ENCODE measurements at places on chromosomes 11 and 22. TPM values are rescaled to one million over a fixed set of nuclear protein-coding genes. Genes with fewer than 3 reads are reported as not detected.

- no peak overlapping the region for H3K4me3 ChIP-seq
- no peak overlapping the region for H3K27ac ChIP-seq
- DNase-seq, result no peak
- no peaks in the 10 kb centered on the region for H3K4me1 ChIP-seq
- no peaks in the 10 kb centered on the region for H3K36me3 ChIP-seq
Measured at GRCh38 chr11:9470765-9471164, 10.0 kb downstream of the ZNF143 start.

DNA sequence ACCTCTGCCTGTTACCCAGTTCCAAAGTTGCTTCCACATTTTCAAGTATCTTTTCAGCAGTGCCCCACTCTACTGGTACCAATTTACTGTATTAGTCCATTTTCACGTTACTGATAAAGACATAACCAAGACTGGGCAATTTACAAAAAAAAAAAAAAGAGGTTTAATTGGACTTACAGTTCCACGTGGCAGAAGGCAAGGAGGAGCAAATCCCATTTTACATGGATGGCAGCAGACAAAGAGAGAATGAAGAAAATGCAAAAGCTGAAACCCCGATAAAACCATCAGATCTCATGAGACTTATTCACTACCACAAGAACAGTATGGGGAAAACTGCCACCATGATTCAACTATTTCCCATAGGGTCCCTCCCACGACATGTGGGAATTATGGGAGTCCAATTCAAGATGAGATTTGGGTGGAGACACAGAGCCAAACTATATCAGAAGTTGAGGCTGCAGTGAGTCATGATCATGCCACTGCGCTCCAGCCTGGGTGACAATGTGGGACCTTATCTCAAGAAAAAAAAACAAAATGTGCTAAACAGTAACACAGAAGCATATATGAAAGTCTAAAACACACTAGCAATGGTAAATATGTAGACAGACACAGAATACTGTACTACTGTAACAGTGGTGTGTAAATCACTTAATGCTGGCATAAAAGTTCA, 190.3 kb upstream of the ZC3H12C start:
- no peaks in the 10 kb centered on the region for H3K36me3 ChIP-seq
- no peak for DNase-seq
- H3K27ac ChIP-seq, result no peak overlapping the region
- H3K4me3 ChIP-seq, result no peak overlapping the region

ZDHHC5 gene
- total RNA-seq, result 69.9 TPM

- H3K27me3 ChIP-seq, result no peaks in the 10 kb centered on the region
- H3K4me3 ChIP-seq, result no peak overlapping the region
- H3K27ac ChIP-seq, result no peak overlapping the region
Measured at GRCh38 chr11:12188548-12189317, 78.3 kb downstream of the MICAL2 start.

DNA sequence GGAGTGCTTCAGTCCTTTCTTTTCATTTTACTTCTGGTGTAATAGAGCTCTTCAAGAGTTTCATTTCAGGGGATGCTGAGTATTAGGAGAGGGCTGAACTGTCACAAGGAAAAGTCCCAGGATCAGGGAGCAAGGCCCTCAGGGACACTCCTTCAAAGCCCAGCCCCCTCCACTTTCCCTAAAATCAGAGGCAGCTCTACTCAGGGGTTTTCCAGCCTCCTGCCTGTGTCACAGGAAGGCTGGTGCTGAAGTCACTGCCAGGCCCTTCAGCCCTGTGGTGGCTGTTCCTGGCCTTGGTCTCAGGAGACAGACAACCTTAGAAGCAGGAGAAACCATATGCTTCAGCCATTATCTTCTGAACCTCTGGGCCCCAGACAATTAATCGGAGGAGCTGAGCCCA, 36.4 kb upstream of the KIRREL3 start:
- DNase-seq, result no peak
- no peaks in the 10 kb centered on the region for H3K27me3 ChIP-seq
- no peak overlapping the region for H3K27ac ChIP-seq

GRCh38 chr22:49825436-49825835, 2.2 kb downstream of the BRD1 start:
- no peak for DNase-seq
- H3K4me3 ChIP-seq, result no peak overlapping the region
- H3K36me3 ChIP-seq, result no peaks in the 10 kb centered on the region
- H3K4me1 ChIP-seq, result peaks cover 18% of the 10 kb centered on the region

DNA sequence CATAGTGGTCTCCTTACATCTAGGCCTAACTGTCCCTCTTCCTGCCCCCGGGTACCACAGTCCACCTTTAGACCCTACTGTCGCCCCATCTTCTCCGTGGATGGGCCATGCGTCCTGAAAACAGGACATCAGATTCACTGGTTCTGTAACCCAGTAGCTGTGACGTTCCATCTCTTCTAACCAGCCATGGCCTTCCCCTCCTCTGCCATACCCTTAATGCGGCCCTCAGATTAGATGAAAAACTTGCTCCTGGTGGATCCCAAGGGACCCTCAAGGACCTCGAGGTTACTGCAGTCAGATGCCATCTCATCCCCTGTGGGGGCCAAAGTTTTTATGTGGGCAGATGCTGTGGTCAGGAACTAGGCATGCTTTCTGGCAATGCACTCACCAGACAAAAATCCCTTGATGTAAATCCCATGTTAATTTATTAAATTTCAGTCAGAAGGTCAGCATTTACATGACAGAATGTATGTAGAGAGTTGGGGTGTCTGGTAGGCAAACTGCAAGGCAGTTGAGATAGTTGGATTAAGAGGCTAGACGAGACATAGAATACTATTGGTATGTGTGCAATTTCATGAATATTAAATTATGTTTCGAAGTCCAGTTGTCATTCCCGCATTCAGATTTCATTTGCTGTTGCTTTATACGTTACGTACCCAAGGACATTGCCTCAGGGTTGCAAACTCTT, 64.3 kb downstream of the WNT11 start:
- H3K36me3 ChIP-seq, result peaks cover 27% of the 10 kb centered on the region
- no peak overlapping the region for H3K4me3 ChIP-seq
- no peaks in the 10 kb centered on the region for H3K27me3 ChIP-seq
- H3K4me1 ChIP-seq, result no peaks in the 10 kb centered on the region

OR51D1 gene
- total RNA-seq, result not detected

DNA sequence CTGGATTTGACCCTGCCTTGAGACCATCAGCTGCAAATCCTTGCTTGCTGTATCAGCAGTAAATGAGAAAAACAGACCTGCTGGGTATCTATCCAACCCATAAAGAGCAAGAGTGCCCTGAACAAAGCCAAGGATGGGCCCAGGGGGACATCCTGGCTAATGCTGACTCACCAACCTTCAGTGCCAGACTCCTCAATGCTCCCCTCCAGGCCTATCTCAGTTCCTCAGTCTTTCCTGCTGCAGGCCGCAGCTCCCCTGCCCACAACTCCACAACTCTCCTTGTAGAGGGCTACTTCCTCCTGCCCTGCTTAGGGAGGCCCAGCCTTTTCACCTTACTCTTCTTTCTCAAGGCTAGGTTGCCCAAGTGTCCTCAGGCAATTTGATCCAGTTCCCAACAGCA, 2.6 kb downstream of the LAMTOR1 start:
- peaks cover 47% of the 10 kb centered on the region for H3K4me1 ChIP-seq
- H3K36me3 ChIP-seq, result no peaks in the 10 kb centered on the region
- no peak overlapping the region for H3K4me3 ChIP-seq
- H3K27me3 ChIP-seq, result no peaks in the 10 kb centered on the region

- H3K27ac ChIP-seq, result no peak overlapping the region
- no peaks in the 10 kb centered on the region for H3K36me3 ChIP-seq
- peaks cover 65% of the 10 kb centered on the region for H3K4me1 ChIP-seq
- H3K27me3 ChIP-seq, result no peaks in the 10 kb centered on the region
- DNase-seq, result peak; percentile 96
Measured at GRCh38 chr22:49929211-49929979, 11.0 kb downstream of the CRELD2 start.

- H3K27me3 ChIP-seq, result no peaks in the 10 kb centered on the region
- no peaks in the 10 kb centered on the region for H3K36me3 ChIP-seq
- no peaks in the 10 kb centered on the region for H3K4me1 ChIP-seq
- H3K27ac ChIP-seq, result no peak overlapping the region
- no peak overlapping the region for H3K4me3 ChIP-seq
- no peak for DNase-seq
Measured at GRCh38 chr11:131077340-131077739, 161.1 kb upstream of the SNX19 start.

TRIM48 gene
- not detected for total RNA-seq

AASDHPPT gene
- total RNA-seq, result 26.4 TPM

ACR gene
- total RNA-seq, result 1.4 TPM

DNA sequence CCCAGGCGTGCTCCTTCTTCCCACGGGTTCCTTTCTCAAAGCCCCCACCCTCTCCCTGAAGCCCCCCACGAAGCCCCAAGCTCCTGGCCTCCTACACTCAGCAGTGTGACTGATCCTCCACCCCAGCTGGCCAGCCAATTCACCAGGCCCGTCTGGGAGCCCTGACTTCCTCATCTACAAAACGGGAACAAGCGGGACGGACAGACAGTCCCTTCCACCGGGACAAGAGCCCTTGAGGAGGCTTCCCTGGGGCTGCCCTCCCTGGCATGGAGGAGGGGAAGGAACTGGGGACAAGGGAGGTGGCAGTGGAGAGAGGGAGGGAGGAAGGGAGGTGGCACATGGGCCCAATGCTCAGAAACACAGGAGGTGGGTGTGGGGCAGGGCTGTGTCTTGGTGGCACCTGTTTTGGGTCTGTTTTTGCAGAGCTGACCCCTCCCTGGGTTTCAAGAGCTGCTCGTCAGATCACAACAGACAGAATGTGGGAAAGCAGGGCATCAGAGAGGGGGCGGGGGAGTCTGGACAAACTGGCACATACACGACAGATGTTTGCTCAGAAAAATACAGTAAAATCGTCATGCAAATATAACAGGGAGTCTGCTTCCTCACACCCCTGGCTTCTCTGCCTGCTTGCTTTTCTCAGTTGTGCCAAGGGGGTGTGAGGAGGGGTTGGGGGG, 56.8 kb downstream of the ELFN2 start:
- peak; percentile 87 for DNase-seq
- no peaks in the 10 kb centered on the region for H3K27me3 ChIP-seq
- no peak overlapping the region for H3K4me3 ChIP-seq

DNA sequence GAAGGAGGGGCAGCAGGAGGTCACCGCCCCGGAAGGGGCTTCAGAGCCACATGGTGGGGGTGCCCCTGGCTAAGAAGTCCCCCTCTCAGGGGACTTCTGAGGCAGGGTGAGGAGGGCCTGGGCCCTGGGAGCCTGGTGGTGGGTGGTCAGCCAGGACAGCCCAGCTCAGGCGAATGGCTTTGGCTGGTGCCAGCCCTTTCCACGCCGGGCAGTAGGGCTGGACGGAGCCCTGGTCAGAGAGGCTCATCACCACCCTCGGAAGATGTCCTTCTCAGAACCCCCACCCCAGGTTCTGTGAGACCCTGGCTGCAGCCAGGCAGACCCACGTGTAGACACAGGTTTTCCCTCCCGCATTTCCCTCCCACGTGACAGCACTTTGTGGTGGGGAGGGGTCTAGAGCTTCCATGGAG, 35.9 kb downstream of the OSBPL5 start:
- H3K4me3 ChIP-seq, result no peak overlapping the region
- no peak overlapping the region for H3K27ac ChIP-seq
- no peaks in the 10 kb centered on the region for H3K36me3 ChIP-seq
- no peak for DNase-seq

DNA sequence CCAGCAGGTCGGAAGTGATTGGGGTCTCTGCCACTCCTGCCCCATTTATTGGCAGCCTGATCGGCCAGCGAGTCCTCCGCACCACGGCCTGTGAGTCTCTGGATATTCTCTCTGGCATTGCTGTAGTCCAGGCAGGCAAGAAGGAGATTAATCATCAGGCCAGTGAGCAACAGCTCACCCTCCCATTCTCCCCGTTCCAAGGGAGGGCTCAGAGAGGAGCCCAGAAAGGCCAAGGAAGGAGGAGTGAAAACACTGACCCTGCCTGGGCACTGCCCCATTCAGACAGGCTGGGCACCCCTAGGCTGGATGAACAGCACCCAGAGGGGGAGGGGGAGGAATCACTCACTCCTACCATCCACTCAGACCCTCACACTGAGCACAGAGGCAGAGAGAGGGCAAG, 3.1 kb downstream of the SAA2 start:
- H3K27me3 ChIP-seq, result no peaks in the 10 kb centered on the region
- no peaks in the 10 kb centered on the region for H3K4me1 ChIP-seq
- H3K4me3 ChIP-seq, result no peak overlapping the region
- H3K36me3 ChIP-seq, result no peaks in the 10 kb centered on the region
- no peak for DNase-seq
